ENCODE measurements at places on chromosomes 4 and X. TPM values are rescaled to one million over a fixed set of nuclear protein-coding genes. Genes with fewer than 3 reads are reported as not detected.
A peak's percentile ranks its signal among the peaks of the same experiment; 100 is the strongest.

Gene FOXR2
- not detected for total RNA-seq

Gene PTPN13
- total RNA-seq, result 107 TPM

DNA sequence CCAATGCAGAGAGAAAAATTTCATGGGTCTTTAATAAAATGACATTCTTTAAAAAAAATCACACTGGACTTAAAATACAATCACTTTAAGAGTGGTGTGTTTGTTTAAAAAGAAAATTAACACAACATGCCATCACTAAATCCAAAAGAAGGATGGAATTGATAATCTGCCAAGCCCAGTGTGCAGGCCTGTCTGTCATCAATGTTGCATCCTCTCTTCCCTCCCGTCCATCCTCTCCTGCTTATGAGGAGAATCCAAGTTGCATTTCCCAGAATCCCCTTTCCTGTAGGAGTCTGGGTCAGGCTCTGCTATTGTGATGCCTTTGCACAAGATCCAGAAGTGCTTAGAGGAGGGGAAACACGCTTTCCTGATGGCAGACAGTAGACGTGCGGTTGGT lies 169.4 kb downstream of the MID1 start:
- no peaks in the 10 kb centered on the region for H3K36me3 ChIP-seq
- H3K27me3 ChIP-seq, result no peaks in the 10 kb centered on the region
- DNase-seq, result peak; percentile 6

GRCh38 chrX:153395613-153396319 lies 5.4 kb downstream of the PNMA6E start:
- DNase-seq, result no peak
- no peak overlapping the region for H3K4me3 ChIP-seq
- no peaks in the 10 kb centered on the region for H3K36me3 ChIP-seq
- H3K27me3 ChIP-seq, result no peaks in the 10 kb centered on the region
